ENCODE measurements at places on chromosomes 5 and 9.

- DNase-seq, result no peak
Measured at GRCh38 chr5:16913187-16914107, 22.6 kb downstream of the MYO10 start.

DNA sequence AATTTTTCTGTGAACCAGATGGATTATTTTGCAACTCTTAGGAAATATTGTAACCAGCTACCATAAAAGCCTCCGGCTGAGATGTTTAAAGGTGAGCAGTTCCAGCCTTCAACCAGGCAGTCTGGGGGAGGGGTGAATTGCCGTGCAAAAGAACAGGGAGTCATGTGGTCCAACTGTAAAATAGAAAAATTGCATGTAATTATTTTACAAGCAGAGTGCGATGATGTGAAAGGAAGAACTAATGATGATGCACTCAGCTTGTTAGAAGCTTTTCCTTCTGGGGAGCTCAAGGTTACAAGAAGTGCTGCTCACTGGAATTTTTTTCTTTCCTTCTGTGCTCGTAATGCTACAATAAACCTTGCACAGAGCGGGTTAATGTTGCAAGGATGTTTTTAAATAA is 188.7 kb upstream of the ITGA1 start:
- no peak for DNase-seq

- no peak for DNase-seq
Measured at GRCh38 chr9:75891277-75891741, 836 bp downstream of the PCSK5 start.

GRCh38 chr5:37841203-37841602 is 1.4 kb upstream of the GDNF start:
- DNase-seq, result no peak

DNA sequence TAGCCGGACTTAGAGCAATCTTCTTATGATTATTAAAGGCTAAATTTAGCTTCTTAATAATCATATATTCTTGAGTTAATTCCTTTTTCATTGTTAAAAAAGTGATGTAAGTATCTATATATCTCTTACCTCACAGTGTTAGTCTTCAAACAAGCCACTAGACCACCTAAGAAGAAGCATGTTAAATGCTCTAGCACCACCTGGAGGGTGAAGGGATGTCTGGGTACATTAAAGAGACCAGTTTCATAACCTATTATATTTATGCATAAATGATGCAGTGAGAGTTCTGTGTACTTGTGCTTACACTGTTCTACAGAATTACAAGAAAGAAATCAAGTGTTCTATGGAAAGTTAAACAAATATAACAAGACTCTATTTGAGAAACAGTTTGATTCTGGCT is 55.9 kb upstream of the SLCO6A1 start:
- no peak for DNase-seq

DNA sequence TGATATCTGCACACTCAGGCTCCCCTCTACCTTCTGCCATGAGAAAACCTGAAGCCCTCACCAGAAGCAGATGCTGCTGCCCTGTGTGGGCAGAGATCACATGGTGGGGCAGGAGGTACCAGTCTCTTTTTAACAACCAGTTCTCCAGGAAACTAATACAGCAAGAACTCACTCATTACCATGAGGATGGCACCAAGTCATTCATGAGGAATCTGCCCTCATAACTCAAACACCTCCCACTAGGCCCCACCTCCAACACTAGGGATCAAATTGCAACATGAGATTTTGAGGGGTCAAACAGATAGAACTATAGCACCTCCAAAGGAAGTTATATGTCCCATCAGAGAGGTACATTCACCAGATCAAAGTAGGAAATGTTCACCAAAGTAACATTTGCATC is 136.3 kb upstream of the SHB start:
- DNase-seq, result no peak

DNA sequence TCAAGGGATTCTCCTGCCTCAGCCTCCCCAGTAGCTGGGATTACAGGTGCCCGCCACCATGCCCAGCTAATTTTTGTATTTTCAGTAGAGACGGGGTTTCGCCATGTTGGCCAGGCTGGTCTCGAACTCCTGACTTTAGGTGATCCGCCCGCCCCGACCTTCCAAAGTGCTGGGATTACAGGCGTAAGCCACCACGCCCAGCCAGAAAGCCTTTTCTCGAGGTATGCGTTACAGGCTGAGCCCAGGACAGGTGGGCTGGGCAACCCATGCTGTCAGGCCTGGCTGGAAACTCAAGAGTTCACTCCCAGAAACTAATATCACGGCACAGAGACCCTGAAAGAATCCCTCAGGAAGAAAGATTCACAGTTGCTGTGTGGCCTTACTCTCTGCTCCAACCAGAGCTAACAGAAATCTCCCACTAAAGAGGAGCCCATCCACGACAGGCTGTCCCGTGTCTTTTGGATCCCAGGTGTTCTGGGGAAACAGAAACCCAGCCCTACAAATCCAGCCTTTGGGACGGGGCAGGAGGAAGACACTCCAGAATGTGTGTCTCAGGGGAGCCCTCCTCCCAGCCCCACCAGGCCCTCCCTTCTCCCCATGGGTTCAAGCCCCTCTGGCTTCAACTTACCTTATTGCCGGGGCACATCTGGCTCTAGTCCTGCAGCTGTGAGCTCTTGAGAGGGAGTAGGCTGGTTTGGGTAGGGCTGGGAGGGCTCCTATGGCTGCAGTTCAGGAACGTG is 400 bp downstream of the TIFAB start:
- no peak for DNase-seq

DNA sequence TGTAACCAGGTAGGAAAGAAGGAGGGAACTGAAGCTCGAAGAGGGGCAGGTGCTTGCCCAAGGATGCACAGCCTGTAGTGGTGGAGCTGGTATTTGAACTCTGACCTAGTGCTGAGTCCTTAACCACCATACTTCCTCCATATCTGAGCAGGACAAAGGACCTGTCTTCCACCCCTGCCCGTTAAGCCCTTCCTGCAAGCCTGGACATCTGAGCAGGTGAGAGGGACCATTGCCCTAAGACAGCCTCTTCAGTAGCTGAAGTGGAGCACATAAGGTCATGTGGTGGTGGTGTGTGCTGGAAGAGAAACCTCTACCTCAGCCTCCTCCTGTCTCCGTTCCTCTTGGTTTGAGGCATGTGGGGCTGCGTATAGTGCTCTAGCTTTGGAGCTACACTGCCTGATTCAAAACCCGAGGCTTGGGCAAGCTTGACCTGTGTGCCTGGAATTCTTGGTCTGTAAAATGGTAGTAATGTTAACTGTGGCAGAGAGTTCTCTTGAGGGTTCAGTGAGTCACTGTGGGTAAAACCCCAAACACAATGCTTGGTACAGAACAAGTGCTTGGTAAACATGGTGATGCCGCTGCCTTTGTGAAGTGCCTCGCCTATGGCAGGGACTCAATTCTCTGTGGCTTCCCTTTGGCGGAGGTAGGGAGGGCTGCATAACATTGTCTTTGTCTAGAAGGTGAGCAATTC is 7.4 kb downstream of the GALNT10 start:
- DNase-seq, result no peak

- no peak for DNase-seq
Measured at GRCh38 chr9:78443946-78444345, 147.0 kb downstream of the PSAT1 start.

- no peak for DNase-seq
Measured at GRCh38 chr5:117741655-117742206, 1167.1 kb upstream of the SEMA6A start.

DNA sequence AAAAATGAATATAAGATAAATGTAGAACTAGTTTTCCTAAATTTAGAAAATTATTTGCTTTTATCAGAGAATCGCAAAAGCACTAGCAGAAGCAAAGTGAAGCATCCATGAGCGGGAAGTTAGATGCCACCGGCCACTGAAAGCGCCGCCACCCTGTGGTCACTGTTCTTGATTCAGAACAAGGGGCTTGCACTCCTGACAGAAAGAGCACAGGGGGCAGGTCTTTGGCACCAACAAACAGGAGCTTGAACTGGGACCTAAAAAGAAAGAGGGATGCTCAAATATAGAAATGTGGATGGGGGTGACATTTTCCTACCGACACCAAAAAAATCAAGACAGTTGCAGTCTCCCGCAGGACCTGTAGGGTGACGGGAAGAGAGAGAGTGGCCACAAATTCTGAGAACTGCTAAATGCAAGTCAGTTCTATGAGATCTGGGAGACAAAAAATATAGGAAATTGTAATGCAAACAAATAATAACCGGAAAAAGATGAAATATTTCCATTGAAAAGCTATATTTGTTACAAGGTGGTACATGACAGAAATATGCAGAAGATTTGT is 144.3 kb downstream of the CDH12 start:
- DNase-seq, result no peak

DNA sequence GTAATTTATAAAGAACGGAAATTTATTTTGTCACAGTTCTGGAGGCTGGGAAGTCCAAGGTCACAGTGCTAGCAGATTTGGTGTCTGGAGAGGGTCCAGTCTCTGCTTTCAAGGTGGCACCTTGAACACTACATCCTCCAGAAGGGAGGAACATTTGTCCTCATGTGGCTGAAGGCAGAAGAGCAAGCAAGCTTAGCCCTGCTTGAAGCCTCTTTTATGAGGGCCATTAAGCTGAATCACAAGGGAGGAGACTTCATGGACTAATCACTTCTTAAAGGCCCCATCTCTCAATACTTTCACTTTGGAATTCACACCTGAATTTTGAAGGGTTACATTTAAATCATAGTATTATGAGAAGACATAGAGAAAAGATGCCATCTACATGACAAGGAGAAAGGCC is 215.4 kb upstream of the NFIL3 start:
- DNase-seq, result no peak

- DNase-seq, result no peak
Measured at GRCh38 chr9:131043087-131043486, 34.1 kb downstream of the LAMC3 start.
